ENCODE measurements at places on chromosomes 2 and 18.
A peak's percentile ranks its signal among the peaks of the same experiment; 100 is the strongest.

DNA sequence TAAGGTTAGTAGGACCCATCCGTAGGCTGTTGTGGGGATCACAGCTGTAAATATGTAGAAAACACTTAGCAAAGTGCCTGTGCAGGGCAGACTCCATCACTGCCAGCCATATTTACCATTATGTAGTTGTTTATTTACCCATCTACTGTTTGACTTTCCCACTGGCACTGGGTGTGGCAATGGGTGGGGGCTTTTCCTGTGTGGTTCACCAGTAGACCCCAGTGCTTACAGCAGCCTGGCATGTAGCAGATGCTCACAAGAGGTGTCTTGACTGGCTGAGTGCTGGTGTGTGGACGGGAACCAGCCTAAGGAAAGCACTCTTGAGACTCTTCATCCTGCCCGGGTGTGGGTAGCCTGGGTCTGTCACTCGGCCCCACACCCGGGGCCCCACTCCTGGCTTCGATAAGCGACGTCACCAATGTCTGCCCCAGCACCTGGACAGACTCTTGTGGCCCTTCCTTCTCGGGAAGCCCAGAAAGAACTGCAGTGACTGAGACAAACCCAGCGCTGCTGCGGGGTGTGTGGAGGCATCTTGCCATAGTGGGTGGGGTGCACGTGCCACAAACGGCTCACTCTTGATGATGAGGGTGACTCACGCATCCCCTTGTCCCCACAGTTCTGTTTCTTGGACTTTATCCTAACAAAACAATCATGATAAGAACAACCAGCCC is 78.3 kb downstream of the HDAC4 start:
- DNase-seq: no peak

GRCh38 chr2:238370823-238371372 is 50.6 kb downstream of the TRAF3IP1 start:
- DNase-seq: peak; percentile 23

GRCh38 chr2:92326-92725 is 46.0 kb upstream of the FAM110C start:
- no peak for DNase-seq

- DNase-seq: no peak
Measured at GRCh38 chr18:58241026-58241679, 197.1 kb downstream of the NEDD4L start.

DNA sequence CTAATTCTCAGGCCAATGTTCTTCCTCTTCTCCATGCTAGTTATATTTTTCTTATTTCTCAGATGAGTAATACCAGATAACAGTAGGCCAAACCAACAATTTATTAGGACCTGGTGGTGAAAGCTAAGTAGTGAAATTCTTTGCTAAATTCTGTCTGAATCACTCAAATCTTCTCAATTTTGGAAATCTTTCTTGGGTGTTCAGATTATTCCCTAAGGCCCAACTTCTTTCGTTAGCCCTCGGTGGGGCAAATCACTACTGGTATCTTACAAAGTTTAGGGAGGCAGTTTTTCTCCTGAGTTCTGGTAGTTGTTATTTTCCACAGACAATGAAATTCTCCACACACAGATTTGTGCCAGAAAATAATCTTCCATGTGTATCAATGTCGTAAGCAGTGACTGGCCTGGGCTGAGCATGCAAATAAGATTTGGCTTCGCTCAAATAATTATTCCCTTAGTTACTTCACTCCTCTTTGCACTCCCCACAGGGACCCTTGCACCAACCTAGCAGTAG is 443.5 kb upstream of the SLC14A2 start:
- DNase-seq: no peak

- DNase-seq: no peak
Measured at GRCh38 chr18:75438891-75439290, 11.4 kb upstream of the SMIM21 start.

- DNase-seq: no peak
Measured at GRCh38 chr2:133589456-133589855, 21.2 kb upstream of the NCKAP5 start.

DNA sequence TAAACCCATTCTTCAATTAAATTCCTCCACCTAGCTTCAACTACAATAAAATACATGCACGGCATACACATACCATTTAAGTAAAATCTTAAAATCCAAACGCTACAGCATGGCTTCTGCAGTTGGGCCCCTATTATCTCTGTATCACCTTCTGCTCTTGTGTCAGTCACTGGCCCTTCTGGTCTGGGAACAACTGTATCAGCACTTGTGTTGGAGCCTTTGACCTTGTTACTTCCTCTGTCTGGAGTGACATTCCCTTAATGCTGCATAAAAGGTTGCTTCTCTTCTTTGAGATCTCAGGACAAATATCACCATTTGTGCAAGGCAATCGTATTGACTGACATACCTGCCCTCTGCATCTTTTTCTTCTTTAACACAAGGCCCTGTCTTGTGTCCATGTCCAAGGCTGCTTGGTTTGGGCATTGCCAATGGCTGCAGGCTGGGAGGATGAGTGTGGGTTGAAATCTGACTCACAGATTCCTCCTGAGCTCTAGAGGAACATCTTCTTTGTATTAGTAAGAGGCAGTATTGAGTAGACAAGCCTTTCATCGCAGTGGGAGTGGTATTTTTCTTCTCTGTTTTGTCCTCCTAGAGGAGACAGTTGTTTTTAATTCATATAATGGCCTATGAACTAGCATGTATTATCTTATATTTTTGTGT is 267.8 kb upstream of the TRIB2 start:
- DNase-seq: no peak

DNA sequence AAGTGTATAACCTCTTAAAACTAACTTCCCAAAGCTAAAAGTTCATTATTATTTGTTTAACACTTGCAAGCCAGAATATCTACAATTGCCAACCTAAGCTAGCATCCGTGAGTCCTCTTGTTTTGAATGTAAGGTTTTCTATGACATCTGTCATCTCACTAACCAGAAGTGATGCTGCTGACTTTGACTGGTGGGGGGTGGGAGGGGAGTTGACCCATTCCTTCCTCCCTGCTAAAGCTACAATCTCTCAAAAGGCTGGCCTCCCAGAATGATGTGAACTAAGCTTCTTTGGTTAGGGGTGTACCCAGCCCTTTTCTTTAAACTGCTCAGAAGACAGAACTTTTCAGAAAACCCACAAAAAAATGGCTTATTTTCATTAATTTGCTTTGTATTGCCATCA is 280.6 kb downstream of the ZEB2 start:
- no peak for DNase-seq

DNA sequence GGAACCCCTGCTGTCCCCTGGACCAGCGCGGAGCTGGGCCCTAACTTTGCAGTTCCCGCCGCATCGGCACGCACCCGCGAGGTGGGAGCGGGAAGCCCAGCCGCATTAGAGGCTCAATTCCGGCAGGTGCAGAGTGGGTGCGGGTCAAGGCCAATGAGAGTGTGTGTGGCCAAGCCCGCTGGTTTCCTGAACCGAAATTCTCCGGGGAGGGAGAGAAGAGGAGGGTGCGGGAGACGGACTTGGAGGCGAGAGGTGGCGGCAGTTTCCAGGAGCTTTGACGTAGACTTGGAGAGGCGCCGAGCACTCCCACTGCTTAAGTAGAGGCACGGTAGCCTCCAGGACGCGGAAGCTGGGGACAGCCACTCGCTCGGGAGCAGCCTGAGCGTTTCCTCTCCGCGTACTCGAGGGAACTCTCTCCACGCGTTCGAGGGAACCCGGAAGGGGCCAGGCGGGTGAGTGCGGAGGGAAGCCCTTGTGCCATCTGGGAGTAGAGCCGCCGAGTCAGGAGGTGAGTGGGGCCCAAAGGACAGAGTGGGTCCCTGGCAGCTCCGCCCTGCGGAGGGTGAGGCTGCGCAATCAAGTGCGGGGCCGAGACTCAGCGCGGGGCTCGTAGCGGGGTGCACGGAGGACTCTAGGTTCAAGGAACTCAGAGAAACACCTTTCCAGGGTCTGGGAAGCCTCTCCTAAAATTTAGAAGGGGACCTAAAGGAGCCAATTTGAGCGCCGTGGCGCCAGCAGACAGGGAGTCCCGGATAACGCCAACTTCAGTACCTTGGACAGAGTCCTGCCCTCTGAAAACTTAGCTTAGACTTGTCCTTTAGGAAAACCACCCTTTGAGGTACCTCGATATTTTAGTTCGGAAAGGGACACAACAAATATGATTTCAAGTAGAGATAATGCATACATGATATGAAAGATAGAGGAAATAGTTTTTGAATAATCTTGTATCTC is at the start of gene FAM237A:
TSS of gene FAM237A (plus strand) at position 413 of the 951 bp plus-strand sequence. CDS start 1,750 bp downstream, outside the sequence.
- DNase-seq: no peak

GRCh38 chr18:13219593-13220159 is 1.1 kb downstream of the LDLRAD4 start:
- DNase-seq: no peak

GRCh38 chr18:49628881-49629795 is 67.3 kb downstream of the LIPG start:
- no peak for DNase-seq

GRCh38 chr2:54290356-54291025 is 34.5 kb upstream of the TSPYL6 start:
- no peak for DNase-seq

DNA sequence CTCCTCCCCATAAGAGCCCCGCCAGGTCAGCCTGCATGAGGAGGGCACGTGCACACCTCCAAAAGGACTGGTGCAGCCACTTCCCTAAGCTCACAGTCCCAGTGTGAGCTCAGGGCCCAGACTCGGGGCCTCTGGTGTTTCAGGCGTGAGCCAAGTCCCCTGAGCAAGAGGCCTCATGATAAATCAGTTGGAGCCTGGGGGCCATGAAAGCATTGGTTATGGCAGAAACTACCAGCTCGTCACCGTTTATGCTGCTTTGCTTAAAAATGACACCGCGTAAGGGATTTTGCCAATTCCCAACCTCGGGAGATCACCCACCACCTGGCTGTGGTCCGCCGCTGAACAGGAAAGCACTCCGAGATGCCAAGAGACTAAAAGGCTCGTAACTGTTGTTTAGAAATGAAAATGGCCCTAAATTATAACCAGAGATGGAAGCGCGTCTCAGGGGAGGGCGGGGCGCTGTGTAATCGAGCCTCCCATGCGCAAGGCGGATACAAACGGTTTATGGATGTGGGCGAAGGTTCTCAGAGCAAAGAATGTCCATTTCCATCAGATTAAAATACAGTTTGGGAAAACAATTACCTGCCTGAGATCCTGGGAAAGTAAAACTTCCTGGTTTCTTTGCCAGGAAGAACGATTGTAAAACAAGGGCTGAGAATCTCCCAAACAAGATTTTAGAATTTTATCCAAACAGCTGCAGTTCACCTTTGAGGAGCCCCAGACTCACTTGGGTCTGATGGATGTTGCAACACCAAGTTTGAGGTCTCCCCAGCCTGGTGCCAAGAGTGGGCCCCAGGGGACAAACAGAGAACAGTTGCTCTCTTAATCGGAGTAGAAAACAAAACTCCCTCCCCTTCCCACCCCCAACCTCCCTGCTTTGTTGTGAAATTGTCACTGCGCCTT is 141.4 kb downstream of the BCL2 start:
- no peak for DNase-seq

GRCh38 chr2:142545036-142545435 is 332.4 kb upstream of the KYNU start:
- DNase-seq: no peak

Measured in T-helper 1 cell (primary cell).